ENCODE measurements at places on chromosomes 6 and 20.

DNA sequence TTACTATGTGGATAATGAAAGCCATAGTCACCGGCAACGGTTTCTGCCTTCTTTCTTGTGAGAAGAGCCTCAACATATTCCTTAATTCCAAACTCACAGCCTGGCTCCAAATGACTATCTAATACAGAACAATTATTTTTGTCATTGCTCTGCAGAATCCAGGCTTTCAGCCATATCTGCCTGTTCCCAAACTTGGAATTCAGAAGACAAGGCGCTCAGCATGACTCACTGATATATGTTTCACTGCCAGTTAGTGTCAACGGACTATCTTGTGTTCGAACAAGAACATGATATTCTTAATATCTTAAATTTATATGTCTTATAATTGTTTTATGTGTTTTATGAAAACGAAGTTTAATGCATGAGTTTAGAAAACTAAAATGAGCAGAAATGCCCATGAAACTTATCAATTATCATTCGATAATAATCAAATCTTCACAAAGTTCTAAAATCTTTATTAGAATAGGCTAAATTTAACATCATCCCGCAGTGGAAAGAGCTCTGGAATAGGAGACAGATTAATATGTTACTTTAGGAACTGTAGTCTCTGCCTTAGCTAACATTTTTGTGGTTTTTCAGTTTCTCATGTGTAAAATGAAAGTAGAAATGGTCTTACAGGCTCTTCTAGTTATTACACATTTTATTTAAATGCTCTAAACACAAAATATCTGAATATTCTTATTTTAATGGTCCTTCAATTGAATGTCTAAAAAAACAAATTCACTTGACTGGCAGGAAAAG is 669.3 kb upstream of the GJE1 start:
- no peaks in the 10 kb centered on the region for H3K27me3 ChIP-seq
- H3K4me3 ChIP-seq, result no peak overlapping the region
- H3K36me3 ChIP-seq, result no peaks in the 10 kb centered on the region
- no peak overlapping the region for H3K27ac ChIP-seq
- DNase-seq, result no peak
- peaks cover 14% of the 10 kb centered on the region for H3K4me1 ChIP-seq

GRCh38 chr6:27242589-27243265 is 4.8 kb upstream of the PRSS16 start:
- peaks cover 28% of the 10 kb centered on the region for H3K27me3 ChIP-seq
- no peak for DNase-seq
- no peak overlapping the region for H3K27ac ChIP-seq
- H3K36me3 ChIP-seq, result peaks cover 5% of the 10 kb centered on the region
- peaks cover 11% of the 10 kb centered on the region for H3K4me1 ChIP-seq

DNA sequence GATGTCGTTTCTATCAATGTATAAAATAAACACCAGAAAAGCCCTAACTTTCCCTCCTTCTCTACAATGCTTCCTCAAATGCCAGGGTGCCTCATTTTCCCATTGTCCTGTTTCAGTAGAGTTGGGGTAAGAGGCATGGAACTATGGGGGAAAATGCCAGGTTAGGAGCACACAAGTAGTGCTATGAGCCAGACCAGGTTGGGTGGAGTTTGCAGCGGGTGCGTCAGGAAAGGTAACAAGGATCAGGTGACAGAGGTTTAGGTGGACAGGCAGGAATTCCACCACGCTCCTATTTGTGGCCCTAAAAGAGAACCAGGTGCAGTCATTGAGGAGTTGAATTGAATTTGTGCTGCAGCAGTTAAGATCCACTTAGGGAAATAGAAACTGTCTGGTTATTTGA is 36.5 kb downstream of the SYTL3 start:
- H3K4me1 ChIP-seq, result peaks cover 62% of the 10 kb centered on the region
- no peaks in the 10 kb centered on the region for H3K27me3 ChIP-seq
- peak overlapping the region; percentile 74 for H3K4me3 ChIP-seq
- DNase-seq, result no peak
- H3K27ac ChIP-seq, result peak overlapping the region; percentile 90

GRCh38 chr6:650098-650497 is 6.8 kb downstream of the HUS1B start:
- DNase-seq, result no peak
- no peak overlapping the region for H3K27ac ChIP-seq
- H3K36me3 ChIP-seq, result peaks cover 5% of the 10 kb centered on the region
- peaks cover 9% of the 10 kb centered on the region for H3K4me1 ChIP-seq

- no peaks in the 10 kb centered on the region for H3K27me3 ChIP-seq
- H3K4me3 ChIP-seq, result no peak overlapping the region
- H3K36me3 ChIP-seq, result no peaks in the 10 kb centered on the region
- H3K4me1 ChIP-seq, result no peaks in the 10 kb centered on the region
- H3K27ac ChIP-seq, result no peak overlapping the region
- DNase-seq, result no peak
Observed at GRCh38 chr6:163347021-163347446, 67.5 kb upstream of the QKI start.

- H3K36me3 ChIP-seq, result no peaks in the 10 kb centered on the region
- H3K27me3 ChIP-seq, result no peaks in the 10 kb centered on the region
- H3K4me3 ChIP-seq, result no peak overlapping the region
Observed at GRCh38 chr20:46548688-46549087, 1.8 kb downstream of the OCSTAMP start.

- H3K36me3 ChIP-seq, result no peaks in the 10 kb centered on the region
- DNase-seq, result no peak
- H3K27me3 ChIP-seq, result peaks cover 5% of the 10 kb centered on the region
- no peaks in the 10 kb centered on the region for H3K4me1 ChIP-seq
- H3K27ac ChIP-seq, result no peak overlapping the region
- no peak overlapping the region for H3K4me3 ChIP-seq
Observed at GRCh38 chr20:54234991-54235390, 27.1 kb downstream of the PFDN4 start.

DNA sequence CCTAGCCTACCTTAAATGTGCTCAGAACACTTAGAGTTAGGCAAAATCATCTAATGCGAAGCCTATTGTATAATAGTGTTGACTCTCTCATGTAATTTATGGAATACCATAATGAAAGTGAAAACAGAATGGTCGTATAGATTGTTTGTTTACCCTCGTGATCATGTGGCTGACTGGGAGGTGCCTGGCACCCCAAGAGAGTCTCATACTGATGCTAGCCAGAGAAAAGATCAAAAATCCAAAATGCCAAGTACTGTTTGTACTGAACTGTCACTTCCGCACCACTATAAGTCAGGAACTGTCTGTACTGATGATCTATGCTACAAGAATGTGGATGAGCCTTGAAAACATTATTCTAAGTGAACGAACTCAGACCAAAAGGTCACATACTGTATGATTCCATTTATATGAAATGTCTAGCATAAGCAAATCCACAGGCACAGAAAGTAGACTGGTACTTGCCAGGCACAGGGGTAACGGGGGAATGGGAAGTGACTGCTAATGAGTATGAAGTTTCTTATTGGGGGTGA is 22.4 kb downstream of the ZMYND8 start:
- H3K4me1 ChIP-seq, result peaks cover 47% of the 10 kb centered on the region
- H3K27me3 ChIP-seq, result no peaks in the 10 kb centered on the region
- peak overlapping the region; percentile 1 for H3K4me3 ChIP-seq
- no peak overlapping the region for H3K27ac ChIP-seq
- H3K36me3 ChIP-seq, result peaks cover 33% of the 10 kb centered on the region
- no peak for DNase-seq

DNA sequence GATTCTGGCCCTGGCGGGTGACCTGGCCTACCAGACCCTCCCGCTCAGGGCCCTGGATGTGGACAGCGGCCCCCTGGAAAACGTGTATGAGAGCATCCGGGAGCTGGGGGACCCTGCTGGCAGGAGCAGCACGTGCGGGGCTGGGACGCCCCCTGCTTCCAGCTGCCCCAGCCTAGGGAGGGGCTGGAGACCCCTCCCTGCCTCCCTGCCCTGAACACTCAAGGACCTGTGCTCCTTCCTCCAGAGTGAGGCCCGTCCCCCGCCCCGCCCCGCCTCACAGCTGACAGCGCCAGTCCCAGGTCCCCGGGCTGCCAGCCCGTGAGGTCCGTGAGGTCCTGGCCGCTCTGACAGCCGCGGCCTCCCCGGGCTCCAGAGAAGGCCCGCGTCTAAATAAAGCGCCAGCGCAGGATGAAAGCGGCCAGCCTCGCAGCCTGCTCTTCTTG is 868 bp upstream of the SLC2A4RG start:
- H3K27me3 ChIP-seq, result no peaks in the 10 kb centered on the region
- H3K27ac ChIP-seq, result no peak overlapping the region
- no peak for DNase-seq
- peak overlapping the region; percentile 33 for H3K4me3 ChIP-seq
- H3K4me1 ChIP-seq, result peaks cover 18% of the 10 kb centered on the region

DNA sequence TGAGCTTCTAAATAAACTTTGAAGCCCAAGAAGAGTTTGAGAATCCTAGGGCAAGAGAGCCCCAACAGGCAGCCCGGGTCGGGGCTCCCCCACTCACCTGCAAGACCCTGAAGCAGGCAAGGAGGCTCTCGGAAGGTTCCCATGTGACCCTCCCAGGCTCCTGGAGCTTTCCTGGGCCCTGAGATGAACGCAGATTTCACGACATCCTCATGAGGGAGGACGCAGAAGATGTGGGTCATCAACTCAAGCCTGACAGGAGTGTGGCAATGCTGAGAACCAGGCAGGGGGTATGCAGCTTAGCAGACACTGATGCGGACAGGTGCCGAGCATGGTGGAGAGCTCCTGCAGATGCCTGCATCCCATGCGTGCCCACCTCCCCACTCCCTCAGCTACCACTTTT is 184.5 kb upstream of the SLC24A3 start:
- H3K27ac ChIP-seq, result no peak overlapping the region
- DNase-seq, result no peak
- no peaks in the 10 kb centered on the region for H3K4me1 ChIP-seq
- no peak overlapping the region for H3K4me3 ChIP-seq

DNA sequence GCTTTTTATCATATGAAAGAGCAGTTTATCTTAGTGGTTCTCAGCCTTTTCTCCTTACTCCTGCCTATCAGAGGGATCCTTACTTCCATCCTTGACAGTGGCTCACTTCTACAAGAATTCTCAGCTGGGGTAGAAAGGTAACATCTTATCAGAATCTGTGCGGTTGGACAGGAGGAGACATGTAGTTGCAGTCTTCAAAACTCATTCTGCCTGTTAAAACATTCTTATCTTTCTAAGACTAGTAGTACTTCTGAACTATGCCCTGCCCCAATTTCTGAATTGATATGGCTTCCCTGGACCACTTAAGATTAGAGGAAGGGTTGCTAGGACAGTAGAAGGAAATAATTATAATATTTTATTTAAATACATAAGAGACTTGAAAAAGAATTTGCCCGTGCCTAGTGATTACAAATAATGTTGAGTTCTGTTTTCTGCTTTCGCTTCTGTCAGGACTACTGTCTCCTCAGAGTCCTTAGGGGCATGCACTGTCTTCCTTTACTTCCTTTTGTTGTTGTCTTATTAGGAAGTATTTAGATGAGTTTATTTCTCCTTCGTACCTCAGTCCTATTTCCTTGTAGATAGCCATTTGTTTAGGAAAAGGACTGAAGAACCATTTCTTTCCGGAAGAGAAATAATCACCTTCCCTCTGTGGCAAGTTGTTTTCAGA is 24.9 kb downstream of the BLTP3A start:
- peaks cover 7% of the 10 kb centered on the region for H3K27me3 ChIP-seq
- H3K4me1 ChIP-seq, result no peaks in the 10 kb centered on the region
- DNase-seq, result no peak
- H3K36me3 ChIP-seq, result no peaks in the 10 kb centered on the region
- H3K4me3 ChIP-seq, result no peak overlapping the region

DNA sequence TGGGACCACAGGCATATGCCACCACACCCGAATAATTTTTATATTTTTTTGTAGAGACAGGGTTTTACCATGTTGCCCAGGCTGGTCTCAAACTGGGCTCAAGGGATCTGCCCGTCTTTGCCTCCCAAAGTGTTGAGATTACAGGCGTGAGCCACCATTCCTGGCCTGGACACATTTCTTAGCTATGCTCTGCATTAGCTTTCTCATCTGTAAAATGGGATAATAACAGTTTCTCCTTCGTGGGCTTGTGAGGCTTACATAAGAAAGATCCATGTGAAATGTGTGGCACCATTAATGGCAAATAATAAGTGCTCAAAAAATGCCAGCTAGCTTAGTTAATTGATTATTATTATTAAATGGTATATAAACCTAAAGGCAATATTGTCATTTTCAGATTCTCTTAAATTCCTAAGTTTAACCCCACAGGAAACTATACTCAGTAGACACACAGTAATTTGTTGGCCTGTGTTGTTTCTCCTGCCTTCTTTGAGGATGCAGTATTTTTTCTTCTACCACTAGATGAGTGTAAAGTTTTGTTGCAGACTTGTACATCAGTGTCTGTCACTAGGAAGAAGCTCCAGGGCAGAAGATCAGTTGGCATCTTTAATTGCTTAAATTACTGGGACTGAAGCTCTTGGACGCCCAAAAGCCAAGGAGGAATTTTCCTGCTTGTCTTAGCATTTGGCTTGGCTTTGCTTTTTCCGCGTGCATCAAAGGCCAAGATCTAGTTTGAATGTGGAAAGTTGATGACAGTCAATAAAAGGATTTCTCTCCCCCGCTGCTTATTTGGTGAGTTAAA is 162.3 kb upstream of the ZNF217 start:
- H3K36me3 ChIP-seq, result no peaks in the 10 kb centered on the region
- no peak overlapping the region for H3K4me3 ChIP-seq
- H3K4me1 ChIP-seq, result peaks cover 59% of the 10 kb centered on the region
- H3K27ac ChIP-seq, result peak overlapping the region; percentile 31
- no peaks in the 10 kb centered on the region for H3K27me3 ChIP-seq
- no peak for DNase-seq

DNA sequence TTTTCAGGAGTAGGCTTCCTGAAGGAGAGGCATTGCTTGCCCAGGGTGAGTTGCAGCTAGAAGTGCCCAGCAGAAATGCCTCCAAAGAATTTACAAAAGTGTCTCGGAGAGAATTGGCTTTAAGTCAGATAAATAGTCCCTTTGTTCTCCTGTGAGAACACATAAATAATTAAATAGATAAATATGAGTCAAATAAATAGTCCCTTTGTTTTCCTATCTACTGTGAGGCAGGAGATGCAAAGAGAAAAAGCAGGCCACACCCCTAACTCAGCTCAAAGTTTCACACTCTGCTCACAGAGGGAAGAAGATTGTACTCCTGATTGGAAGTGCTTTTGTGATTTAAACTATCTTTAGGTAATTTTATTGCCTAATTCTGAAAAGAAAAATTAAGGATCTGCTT is 180.7 kb upstream of the PRSS16 start:
- no peak for DNase-seq
- H3K4me3 ChIP-seq, result no peak overlapping the region
- no peak overlapping the region for H3K27ac ChIP-seq
- H3K4me1 ChIP-seq, result no peaks in the 10 kb centered on the region

DNA sequence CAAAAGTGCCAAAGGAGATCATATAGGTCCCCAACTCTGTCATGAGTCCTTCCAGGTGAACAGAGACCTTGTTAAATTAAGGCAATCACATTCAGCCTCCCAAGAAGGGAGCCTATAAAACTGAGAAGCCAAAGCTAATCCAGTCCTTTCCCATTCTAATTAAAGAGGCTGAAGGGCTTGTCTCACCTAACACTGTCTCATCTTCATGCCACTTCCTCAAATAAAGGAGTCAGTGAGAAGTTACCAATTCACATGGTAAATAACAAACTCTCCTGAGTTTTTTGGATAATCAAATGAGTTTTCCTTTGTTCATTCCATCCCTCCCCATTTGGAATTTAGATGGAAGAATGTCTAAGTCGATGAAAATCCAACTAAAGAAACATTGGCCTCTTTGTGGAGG is 242.8 kb downstream of the UST start:
- H3K4me3 ChIP-seq, result no peak overlapping the region
- H3K36me3 ChIP-seq, result no peaks in the 10 kb centered on the region
- no peaks in the 10 kb centered on the region for H3K4me1 ChIP-seq
- H3K27ac ChIP-seq, result no peak overlapping the region
- no peak for DNase-seq

GRCh38 chr20:52899041-52899608 is 73.0 kb upstream of the TSHZ2 start:
- no peak overlapping the region for H3K4me3 ChIP-seq
- H3K27ac ChIP-seq, result no peak overlapping the region
- peaks cover 4% of the 10 kb centered on the region for H3K36me3 ChIP-seq
- no peak for DNase-seq
- H3K4me1 ChIP-seq, result peaks cover 7% of the 10 kb centered on the region
- peaks cover 7% of the 10 kb centered on the region for H3K27me3 ChIP-seq
